ENCODE measurements at places on chromosomes 3 and 15.

DNA sequence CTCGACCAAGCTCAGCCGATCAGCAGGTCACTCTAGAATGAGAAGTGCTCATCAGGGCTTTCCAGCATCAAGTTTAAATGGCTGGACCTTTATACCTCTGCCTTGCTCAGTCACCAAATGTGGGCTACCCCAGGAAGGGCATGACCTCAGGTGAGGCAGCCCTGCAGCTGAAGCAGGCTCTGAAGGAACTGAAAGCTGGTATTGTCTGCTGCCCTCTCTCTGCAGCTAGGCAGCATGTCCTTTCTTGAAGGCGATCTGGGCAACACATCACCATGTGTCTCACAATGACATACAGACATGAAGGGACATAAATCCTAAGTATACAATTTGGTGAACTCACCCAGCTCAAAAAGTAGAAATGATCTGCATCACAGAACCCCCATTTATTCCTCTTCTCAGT, 38.7 kb upstream of the ARID3B start:
- DNase-seq, result no peak

- no peak for DNase-seq
Observed at GRCh38 chr3:162699291-162699690, 1202.7 kb downstream of the OTOL1 start.

DNA sequence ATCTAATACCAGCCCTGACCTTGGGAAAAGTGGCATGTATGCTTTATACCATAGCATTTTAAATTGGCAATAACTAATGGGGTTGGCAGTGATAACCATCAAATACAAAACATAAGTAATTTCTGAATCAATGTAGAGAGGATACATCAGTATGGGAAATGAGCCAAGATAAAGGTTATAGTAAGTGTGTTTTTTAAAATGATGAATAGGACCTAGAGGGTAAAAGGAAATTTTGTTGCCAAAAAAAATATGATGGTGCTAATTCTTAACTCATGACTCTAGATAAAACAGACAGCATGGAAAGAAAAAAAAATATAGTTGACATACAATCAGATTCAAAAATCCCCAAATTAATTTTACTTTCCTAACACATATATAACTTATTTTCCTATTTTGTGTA, 75.4 kb upstream of the ROBO1 start:
- no peak for DNase-seq

DNA sequence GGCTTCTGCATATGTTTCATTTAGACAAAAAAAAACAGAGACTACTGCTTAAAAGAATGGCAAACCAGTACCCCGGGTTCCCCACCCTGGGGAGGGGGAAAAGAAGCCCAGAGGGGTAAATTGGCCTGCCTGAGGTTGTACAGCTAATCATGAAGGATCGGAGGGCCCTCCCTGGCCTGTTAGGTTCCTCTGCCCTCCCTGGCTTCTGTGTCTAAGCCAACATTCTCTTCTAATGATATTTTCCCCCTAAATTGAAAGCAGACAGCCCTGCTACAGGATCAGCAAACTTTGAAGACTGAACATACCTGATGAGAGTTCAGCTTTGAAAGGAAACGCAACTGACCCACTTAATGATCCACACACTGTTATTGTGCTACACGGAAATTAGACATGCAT, 2.5 kb downstream of the ARHGAP31 start:
- DNase-seq, result no peak

DNA sequence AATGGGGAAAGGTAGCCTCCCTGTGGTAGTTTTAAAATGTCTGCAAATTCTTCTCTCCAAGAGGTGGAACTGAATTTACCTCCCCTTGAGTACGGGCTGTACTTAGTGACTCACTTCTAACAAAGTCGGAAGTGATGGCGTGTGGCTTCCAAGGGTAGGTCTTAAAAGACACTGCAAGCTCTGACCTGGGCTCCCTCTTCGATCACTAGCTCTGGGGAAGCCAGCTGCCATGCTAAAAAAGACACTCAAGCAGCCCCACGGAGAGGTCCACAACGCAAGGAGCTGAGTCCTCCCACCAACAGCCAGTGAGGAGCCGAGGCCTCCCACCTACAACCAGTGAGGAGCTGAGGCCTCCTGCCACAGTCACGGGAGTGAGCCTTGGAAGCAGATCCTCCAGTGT, 122.0 kb upstream of the HACD2 start:
- DNase-seq, result no peak

DNA sequence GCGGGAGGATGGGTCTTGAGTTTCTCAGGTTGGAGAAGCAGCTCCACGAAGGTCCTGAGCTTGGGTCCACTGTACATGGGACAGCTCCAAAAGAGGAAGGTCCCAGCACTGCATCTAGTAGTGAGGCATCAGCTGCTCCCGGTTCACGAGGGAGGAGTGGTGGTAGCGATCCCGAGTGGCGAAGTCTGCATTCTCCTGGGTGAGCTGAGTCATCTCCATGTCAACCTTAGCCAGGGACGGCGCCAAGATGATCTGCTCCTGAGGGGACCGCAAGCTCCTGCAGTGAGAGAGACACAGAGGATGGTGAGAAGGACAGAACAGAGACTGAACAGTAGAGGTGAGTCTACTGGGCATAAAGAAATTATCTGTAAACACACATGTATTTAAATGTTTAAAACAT, 28.0 kb upstream of the HEG1 start:
- DNase-seq, result peak; percentile 22

DNA sequence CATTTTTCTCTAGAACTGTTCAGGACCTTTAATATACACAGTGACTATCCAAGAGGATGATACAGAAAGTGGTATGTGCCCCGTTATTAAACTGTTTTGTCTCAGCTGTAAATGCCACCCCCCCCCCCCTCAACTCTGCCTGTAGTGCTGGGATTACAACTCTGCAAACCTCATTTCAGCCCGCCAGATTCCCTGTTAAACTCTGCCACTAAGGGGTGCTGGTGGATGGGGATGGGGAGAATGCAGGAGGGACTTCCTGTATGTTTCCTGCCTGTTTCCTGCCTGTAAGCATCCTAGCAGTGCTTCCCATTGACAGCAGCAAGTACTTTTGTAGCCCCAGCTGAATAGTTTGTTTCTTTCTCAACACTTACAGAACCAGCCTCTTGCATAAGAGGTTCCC, 301.7 kb upstream of the RORA start:
- peak; percentile 10 for DNase-seq
